Pancreas (tissue), 10 donors: ENCODE measurements at places on chromosomes 6 and 20.

DNA sequence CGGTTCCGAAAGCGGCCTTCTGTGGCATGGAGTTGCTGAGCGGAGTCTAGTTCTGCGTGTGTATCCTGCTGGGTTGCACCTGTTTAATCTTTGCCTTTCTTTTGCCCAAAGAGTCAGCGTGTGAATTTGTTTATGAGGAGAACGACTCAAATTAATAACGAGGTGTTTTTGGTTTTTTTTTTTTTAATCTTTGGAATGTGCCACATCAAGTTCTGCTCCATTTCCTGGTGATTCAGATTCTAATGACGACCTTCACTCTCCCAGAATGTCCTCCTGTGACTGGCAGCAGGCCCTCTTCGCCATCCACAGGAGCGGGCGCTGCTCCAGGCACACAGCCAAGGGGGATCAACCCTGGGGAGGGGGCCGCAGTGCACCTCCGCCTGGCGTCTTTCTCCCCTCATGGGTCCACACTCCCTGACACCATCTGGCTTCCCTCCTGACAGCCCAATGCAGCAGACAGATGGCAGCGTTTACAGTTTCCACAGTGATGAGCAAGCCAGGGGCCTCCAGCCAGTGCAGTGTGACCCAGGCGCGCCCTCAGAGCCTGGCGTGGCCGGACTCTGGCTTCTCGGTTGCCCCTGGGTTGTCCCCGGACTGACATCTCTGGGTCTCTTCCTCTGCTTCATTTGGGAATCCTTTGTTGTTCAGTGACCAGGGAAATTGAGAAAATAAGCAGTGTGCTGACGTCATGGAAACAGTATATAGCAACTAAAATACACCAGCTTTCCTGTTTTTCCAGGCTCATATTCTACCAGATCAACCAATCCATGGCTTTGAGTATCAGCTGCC, 27.5 kb upstream of the AFDN start:
- H3K4me1 ChIP-seq = no peaks in the 10 kb centered on the region
- H3K36me3 ChIP-seq = no peaks in the 10 kb centered on the region
- no peaks in the 10 kb centered on the region for H3K27me3 ChIP-seq
- H3K27ac ChIP-seq = peak overlapping the region; percentile 71
- H3K4me3 ChIP-seq = no peak overlapping the region
- DNase-seq = no peak

GRCh38 chr6:15512721-15513120, 150.1 kb downstream of the DTNBP1 start:
- H3K4me3 ChIP-seq = no peak overlapping the region
- no peaks in the 10 kb centered on the region for H3K27me3 ChIP-seq
- no peaks in the 10 kb centered on the region for H3K4me1 ChIP-seq

- no peaks in the 10 kb centered on the region for H3K27me3 ChIP-seq
- H3K4me1 ChIP-seq = no peaks in the 10 kb centered on the region
- no peak overlapping the region for H3K27ac ChIP-seq
- no peak for DNase-seq
- H3K4me3 ChIP-seq = no peak overlapping the region
These were observed 156.3 kb downstream of the SOBP start for GRCh38 chr6:107646176-107646575.

DNA sequence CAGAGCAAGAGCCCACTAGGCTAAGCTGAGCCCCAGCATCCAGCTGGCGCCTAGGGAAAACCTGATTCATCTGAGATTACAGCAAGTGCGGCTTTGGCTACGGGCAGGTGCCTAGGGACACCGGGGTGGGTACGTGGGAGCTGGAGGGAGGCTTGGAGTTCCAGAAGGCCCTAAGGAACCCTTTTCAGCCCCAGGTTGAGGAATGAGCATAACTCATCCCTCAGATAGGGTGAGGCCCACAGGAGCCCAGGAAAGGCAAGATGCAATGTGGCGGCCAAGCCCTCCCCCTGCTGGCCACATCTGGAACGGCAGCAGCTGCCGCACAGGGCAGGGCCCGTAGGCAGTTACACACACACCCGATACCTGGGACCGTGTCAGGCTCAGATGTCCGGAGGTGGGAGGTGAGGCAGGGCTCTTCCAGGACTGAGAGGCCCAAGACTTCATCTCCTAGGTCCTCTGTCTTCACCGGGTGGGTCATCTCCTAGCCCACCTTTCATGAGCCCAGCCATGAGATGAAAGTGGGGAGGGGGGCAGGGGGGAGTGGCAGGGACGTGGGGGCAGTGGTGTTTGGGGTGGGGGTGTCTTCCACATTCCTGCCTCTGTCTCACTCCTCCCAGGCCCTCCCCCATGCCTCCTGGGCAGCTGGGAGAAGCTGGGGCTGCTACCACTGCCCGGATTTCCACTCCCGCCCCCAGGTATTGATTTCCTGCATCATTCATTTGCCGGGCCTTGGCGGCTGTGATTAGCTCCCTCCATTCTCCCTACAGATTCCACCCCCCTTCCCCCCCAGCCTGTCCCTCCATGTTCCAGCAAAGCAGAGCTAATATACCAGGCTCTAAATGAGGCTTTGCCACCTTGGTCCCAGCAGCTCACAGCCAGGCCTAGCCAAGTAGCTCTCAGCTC, 5.5 kb downstream of the MDGA1 start:
- DNase-seq = peak; percentile 89
- H3K4me1 ChIP-seq = peaks cover 8% of the 10 kb centered on the region
- no peaks in the 10 kb centered on the region for H3K27me3 ChIP-seq
- H3K4me3 ChIP-seq = no peak overlapping the region
- no peak overlapping the region for H3K27ac ChIP-seq

GRCh38 chr6:152575621-152576150, 61.5 kb downstream of the SYNE1 start:
- peaks cover 14% of the 10 kb centered on the region for H3K4me1 ChIP-seq
- no peaks in the 10 kb centered on the region for H3K27me3 ChIP-seq
- H3K36me3 ChIP-seq = no peaks in the 10 kb centered on the region
- DNase-seq = no peak

- H3K27ac ChIP-seq = no peak overlapping the region
- H3K4me3 ChIP-seq = no peak overlapping the region
- DNase-seq = no peak
- H3K27me3 ChIP-seq = no peaks in the 10 kb centered on the region
These were observed 9.6 kb downstream of the LEMD2 start for GRCh38 chr6:33779290-33779689.

DNA sequence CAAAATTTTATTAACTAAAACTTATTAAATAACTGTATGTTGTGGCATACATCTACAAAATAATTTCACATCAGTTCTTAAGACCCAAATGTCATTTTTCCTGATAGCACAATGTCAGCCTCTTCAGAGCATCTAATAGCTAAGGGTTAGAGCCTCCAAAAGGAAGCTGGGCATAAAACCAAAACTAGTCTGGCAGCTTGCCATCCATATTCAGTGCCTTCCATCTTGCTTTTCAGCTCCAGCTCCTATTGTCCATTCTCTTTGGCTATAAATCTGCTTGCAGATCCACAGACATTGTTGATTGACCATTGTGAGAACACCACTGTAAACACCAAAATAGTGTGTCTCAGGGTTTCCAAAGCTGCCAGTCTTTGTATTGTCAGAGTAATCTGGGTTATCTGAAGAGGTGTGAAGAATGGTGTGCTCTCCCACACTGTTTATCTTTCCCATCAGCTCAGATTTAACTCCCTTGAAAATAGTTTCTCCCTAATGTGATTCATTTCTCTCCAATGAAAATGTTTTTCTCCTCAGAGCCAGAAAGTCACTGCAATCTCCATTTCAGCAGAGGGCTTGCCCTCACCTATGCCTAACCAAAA, 154.8 kb upstream of the KCNQ5 start:
- no peak overlapping the region for H3K4me3 ChIP-seq
- no peak for DNase-seq
- no peaks in the 10 kb centered on the region for H3K27me3 ChIP-seq
- H3K36me3 ChIP-seq = no peaks in the 10 kb centered on the region
- no peak overlapping the region for H3K27ac ChIP-seq
- H3K4me1 ChIP-seq = no peaks in the 10 kb centered on the region
